Neural crest cell (in vitro differentiated cells): ENCODE measurements at places on chromosomes 12 and 14.

- DNase-seq: no peak
Observed at GRCh38 chr14:73944432-73945158, 5.3 kb downstream of the FAM161B start.

GRCh38 chr12:46914336-46914735, 88.5 kb upstream of the SLC38A4 start:
- DNase-seq: no peak

DNA sequence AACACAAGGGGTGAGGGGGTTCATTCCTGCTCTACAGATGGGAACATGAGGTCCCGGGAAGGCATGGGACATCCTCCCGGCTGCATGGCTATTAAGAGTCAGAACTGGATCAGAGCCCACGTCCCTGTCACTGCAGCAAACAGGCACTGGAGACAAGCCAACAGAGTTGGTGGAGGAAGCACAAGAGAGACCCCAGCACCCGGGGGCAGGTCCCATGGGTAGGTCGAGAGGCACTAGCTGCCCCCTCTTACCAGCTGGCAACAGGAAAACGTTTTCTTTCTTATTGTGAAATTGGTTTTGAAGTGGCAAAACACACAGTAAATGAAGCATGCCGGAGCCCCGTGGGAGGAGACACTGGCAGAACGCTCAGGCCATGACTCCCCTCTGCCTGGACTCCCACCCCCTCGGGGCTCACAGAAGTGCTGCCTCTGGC, 43.6 kb downstream of the SYNE3 start:
- DNase-seq: no peak

- no peak for DNase-seq
Observed at GRCh38 chr14:87877877-87878276, 115.1 kb downstream of the GALC start.

- no peak for DNase-seq
Observed at GRCh38 chr14:89719366-89720075, 235.0 kb downstream of the EFCAB11 start.

DNA sequence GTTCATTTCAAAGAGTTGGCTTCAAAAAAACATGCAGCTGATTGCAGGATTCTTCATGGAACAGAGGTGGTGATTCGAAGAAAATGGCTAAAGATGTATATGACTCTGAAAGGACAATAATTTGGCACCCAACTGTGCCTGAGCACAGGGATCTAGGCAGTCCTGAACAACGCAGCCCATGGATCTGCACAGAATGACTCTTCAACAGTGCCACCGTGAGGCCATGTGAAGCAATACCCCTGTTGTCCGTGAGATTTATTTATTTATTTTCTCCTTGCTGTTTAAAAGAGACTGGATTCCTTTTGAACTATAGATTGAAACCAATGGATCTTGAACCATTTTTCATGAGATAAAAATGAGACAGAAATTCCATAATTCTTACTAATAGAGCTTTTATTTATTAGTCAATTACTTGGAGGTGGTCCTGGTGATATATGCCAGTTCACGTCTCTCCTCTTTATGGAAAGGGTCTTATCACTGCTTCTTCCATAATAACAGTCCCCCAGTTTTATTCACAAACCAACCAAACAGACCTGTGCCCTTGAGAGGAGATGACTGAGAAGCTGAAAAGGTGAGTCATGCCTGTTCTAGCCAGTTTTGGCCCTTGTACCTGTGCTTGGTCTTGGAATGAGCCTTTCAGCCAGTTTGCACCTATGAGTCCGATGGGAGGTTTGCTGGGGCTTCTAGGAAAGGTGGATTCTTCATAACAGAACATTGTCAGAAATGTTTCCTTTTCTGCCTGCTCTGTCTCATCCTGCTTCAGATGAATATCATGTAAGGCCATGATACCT, 1598.3 kb downstream of the AACS start:
- peak; percentile 2 for DNase-seq

DNA sequence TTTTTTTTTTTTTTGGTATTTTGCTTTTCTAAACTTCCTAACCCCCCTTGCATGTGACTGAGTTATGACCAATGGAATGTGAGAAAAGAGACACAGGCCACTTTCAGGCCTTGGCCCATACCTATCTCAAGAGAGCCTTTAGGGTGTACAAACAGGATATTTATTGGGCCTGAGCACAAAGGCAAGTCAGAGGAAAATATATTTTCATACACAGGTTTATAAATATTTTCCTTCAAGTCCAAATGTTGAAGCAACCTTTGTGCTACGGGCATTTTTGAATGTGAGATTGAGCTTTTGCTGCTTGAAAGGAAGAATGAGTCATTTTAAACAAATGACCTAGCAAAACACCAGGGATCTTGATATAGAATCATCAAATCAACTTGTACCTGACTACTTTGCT, 228.6 kb upstream of the E2F7 start:
- no peak for DNase-seq

GRCh38 chr12:49961111-49961922, at the start of gene AQP5:
Gene AQP5 (plus strand): TSS chr12:49961872. CDS start chr12:49962018, 146 bp downstream.
- DNase-seq: no peak

DNA sequence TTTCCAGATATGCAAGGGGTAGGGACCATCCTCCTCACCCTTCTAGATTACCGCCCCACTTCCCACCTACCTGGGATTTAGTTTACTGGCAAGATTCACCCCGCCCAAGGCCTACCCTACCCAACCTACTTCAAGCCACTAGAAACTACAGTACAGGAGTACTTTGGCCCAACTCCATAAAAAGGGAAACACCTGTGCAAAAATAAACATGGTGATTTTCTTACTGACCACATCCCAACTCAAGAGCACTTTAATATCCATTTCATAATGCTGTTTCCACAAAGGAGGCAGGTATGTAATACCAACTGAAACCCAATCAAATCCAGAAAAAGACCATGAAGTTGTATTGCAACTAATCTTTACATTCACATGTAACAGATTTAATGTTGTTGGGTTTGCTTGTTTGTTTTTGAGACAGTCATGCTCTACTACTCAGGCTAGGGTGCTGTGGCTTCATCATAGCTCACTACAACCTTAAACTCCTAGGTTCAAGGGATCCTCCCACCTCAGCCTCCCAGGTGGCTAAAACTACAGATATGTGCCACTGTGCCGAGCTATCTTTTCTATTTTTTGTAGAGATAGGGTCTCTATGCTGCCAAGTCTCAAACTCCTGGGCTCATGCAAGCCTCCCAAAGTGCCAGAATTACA, 41.7 kb upstream of the RAP1B start:
- no peak for DNase-seq

DNA sequence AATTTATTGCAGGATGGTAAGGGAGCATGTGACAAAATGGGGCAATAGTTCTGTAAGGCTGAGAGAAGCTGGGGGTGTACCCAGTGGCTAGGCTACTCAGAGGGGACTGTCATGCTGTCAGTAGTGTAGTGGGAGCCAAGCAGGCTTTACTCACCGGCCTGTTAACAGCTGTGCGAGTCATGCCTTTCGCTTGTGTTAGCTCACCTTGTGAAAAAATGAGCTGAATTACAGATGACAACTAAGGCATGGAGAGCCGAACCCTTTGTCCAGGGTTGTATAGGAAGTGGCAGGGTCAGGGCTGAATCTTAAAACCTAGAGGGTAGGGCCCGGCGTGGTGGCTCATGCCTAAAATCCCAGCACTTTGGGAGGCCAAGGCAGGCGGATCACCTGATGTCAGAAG, 37.9 kb downstream of the SH2B3 start:
- no peak for DNase-seq

GRCh38 chr12:62164036-62164435, 96.2 kb upstream of the USP15 start:
- no peak for DNase-seq

- peak; percentile 31 for DNase-seq
Observed at GRCh38 chr14:75979071-75979571, 2.7 kb downstream of the TGFB3 start.

DNA sequence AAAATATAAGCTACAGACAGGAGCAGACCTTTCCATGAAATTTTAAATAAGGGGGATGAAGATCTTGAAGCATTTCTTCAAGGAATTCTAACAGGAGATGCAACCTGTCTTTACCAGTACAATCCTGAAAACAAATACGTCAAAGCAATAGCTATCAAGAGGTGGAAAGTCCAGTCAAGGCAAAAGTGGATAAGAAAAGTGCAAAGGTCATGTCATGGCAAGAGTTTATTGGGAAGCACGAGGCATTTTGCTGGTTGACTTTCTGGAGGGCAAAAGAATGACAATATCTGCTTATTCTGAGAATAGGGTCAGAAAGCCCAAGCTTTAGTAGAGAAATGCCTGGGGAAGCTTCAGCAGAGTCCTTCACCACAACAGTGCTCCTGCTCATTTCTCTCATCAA, 34.3 kb upstream of the PRB4 start:
- DNase-seq: no peak

DNA sequence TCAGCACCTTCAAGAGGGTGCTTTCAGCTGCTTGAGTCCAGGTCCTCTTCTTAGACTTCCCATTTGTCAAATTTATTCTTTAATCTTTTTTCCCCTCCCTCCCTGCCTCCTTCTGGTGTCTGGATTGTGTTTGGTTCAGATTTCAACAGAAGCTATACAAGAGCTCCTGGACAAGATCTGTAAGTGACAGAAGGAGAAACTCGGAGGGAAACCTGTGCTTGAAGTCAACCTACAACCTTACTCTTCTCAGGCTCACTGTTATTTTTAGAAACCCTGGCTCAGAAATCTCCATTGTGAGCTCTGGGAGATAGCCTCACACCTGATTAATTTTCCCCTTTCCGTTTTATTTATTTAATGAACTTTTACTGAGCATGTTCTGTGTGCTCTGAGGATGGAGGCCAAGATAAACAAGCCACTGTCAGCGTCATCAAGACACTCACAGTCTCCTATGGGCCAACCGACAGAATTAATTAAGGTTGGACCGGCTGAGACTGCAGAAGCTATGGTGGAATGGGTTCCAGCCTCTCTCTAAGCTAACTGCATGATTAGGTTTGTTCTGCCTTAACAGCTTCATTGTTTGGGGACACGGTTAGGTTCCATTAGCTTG, 13.5 kb downstream of the PDE1B start:
- DNase-seq: no peak

- no peak for DNase-seq
Observed at GRCh38 chr12:110543965-110544364, 39.2 kb downstream of the PPTC7 start.

DNA sequence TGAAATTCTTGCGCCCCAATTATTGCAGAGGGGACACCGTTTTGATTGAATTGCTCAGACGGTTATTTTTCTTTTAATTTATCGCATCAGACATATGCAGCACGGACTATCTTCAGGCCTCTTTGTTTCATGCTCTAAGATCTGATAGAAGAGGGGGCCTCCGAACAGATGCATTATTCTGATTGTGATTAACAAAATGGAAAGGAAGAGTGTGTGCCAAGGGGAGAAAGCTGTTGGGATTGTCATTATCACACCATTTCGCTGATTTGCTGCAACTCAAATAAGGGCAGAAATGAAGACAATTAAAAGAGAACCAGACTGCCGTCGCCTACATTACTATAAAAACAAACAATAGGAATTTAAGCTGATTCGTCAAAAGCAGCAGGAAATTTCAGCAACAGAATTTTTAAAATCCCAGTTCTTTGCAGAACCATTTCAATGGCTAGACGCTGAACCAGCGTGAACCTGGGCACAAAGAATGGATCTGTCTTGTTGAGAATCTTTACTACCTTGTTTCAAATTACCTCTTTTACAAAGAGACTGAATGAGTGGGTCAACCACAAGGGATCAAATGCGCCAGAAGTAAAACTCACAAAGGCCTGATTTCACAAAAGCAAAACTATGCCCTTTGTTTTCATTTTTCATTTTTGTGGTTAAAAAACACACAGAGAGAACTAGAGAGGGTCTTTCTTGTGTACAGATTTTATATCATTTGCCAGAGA, 30.6 kb downstream of the TMEM132D start:
- no peak for DNase-seq

DNA sequence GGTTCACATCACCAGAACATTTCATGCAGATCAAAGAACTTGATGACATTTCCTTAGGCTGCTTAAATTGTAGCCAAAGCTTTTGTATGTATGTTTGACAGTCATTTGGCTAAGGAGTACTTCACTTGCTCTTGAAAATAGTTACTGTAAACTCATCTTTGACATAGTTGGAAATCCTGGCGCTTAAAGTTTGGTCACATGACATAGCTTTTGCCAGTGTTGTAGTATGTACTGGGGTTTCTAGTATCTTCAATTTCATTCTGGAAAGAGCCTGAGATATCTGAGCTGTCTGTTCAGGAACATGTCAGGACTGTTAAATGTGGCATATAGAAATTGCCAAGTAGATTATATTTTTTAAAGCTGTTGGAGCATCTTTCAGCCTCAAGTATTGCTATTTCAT, 55.7 kb downstream of the WDR20 start:
- no peak for DNase-seq

GRCh38 chr12:12088761-12089160, 18.0 kb downstream of the BCL2L14 start:
- DNase-seq: no peak

GRCh38 chr12:110690127-110690430, 1.2 kb upstream of the HVCN1 start:
- DNase-seq: no peak

DNA sequence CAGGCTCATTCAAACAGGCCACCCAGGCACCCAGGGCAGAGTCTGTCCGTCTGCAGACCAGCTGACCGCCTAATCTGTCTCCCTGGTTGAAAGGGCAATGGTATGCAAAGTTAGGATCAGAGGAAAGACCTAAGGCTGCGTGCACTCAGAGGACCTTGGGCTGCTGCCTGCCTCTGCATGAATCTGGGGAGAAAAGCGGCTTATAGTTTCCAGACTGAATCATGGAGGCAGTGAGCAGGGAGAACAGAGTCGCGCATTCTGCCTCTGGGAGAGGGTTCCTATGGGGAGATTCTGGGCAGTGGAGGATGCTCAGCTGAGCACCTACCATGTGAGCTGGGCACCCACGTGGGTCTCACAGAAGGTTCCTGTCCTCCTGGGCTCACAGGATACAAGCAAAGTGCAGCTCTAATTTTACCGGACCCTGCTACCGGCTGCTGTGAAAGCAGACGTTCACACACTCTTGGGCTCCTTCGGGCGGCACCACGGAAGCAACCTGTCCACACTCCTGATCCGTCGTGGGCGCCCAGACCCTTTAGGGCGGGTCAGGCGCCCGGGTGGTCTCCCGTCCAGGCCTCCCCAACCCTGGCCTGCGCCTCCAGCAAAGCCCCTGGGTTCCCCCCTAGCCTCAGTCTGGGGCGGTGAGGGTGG, 772 bp downstream of the SCARB1 start:
- no peak for DNase-seq

GRCh38 chr12:118970856-118971255, 10.5 kb upstream of the SRRM4 start:
- no peak for DNase-seq

- DNase-seq: no peak
Observed at GRCh38 chr14:104550340-104550860, 29.2 kb upstream of the C14orf180 start.

DNA sequence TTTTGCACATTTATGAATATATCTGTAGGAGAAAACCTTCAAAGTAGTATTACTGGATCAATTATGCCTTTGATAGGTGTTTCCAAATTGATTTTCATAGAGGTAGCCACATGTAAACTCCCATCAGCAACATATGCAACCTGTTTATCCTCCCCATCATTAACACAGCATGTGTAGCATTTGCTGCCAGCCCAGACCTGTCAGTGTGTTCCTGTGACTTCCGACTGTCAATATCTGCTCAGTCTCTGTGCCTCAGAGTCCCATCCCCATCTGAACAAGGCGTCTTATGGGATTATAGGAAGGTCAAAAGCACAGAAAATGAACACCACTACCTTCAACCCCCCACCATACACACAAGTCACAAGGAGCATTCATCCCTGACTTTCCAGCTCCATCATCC, 9.5 kb upstream of the CAPRIN2 start:
- no peak for DNase-seq

- no peak for DNase-seq
Observed at GRCh38 chr14:99408286-99408970, 72.2 kb downstream of the SETD3 start.

GRCh38 chr12:31724557-31724956, 4.3 kb downstream of the AMN1 start:
- no peak for DNase-seq
